HT-29 (cell line): ENCODE measurements at places on chromosomes 12 and 14. TPM values are rescaled to one million over a fixed set of nuclear protein-coding genes. Genes with fewer than 3 reads are reported as not detected.

Gene C1QL4
- not detected in 2 replicates for total RNA-seq

Gene RPS6KL1
- total RNA-seq = 9.4 and 17.4 TPM in 2 replicates

Gene NPFF
- total RNA-seq = not detected in 2 replicates

Gene DACT1
- not detected in 2 replicates for total RNA-seq

Gene WNT1
- not detected in 2 replicates for total RNA-seq

DNA sequence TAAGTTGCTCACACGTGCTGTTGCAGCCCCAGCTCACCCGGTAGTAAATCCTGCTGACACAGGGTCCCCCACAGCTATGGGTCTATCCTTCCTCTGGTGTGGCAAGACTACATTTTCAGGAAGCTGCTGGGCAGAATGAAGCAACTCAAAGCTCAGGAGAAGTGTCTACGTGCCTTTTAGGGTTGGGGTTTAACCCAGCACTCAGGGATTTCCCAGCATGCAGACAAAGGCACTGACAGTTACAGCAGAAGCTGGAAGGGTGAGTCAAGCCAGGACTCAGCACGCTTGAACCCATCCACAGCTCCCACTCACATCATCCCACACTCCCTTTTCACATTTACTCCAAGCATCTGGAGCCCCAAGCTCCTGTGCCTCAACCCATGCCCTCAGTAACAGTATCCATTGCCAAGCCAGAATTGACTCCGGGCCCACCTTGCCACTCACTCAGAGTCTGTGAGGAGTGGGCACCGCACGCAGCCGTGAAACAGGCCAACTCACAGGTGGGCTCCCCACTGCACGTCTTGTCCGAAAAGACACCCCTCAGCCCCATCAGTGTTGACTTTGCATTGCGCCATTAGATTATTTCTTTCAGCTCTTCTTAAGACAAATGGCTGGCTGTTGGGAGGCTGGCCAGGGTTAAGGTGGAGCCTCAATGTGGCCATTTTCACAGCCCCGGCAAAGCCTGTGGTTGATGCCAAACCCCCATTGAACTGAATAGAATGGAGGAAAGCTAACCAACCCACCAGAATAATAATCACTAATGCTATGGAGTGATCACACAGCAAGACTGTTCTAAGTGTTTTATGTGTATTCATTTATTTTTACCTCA lies 59.6 kb downstream of the ZFP36L1 start:
- no peak for DNase-seq

- DNase-seq = peak; percentile 63
Measured at GRCh38 chr14:24353559-24354481, 14.0 kb upstream of the RIPK3 start.

GRCh38 chr12:76310110-76310509 lies 38.1 kb downstream of the BBS10 start:
- no peak for DNase-seq

GRCh38 chr14:59627011-59627520 lies 50.5 kb upstream of the CCDC175 start:
- DNase-seq = no peak

DNA sequence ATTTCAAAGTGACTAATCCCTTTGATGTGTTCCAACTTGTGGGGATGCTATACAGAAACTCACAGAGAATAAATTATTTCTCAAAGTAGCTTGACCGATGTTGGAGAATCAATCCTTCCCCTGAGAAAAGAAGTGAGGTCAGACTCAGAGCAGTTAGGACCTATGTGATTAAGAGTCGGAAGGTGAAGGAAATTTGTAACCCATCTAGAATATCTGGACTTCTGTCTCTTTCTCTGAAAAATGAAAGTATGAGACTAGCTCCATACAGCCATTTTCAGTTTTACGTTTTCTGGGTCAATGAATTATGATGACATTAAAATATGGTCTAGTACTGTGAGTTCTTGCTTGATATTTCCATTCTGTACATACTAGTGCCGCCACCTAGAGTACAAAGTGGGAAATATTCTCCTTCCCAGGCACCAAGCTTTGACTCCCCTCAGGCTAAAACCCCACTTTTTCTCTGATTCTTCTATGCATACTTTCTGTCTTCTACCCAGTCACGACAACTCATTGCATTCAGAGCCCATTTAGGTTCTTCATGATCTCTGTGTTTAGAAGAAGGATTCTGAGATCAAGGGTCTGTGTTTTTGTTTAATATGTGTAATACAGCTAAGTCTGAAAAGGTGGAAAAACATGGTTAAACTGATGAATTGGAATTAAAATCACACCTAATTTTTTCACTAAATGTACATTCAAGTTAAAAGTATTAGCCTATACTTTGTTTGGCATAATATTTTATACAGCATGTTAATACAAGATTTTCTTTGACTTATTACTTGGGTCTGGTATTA lies 6.9 kb upstream of the NTS start:
- peak; percentile 87 for DNase-seq

DNA sequence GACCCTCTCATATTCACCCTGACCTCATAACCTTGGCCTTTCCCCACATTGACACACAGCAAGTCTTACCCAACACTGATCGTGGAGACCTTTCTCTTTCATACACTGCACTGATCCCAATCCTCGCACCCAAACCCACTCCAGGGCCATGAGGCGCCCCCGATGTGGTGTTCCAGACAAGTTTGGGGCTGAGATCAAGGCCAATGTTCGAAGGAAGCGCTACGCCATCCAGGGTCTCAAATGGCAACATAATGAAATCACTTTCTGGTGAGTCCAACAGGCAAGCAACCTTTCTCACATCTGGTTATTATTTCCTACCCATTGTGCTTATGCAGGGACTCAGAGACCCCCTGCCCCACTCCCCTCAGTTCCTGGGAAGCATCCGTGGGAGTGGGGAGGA lies 5.4 kb downstream of the MMP14 start:
- no peak for DNase-seq

- no peak for DNase-seq
Measured at GRCh38 chr12:103505371-103506236, 9.8 kb upstream of the C12orf42 start.

DNA sequence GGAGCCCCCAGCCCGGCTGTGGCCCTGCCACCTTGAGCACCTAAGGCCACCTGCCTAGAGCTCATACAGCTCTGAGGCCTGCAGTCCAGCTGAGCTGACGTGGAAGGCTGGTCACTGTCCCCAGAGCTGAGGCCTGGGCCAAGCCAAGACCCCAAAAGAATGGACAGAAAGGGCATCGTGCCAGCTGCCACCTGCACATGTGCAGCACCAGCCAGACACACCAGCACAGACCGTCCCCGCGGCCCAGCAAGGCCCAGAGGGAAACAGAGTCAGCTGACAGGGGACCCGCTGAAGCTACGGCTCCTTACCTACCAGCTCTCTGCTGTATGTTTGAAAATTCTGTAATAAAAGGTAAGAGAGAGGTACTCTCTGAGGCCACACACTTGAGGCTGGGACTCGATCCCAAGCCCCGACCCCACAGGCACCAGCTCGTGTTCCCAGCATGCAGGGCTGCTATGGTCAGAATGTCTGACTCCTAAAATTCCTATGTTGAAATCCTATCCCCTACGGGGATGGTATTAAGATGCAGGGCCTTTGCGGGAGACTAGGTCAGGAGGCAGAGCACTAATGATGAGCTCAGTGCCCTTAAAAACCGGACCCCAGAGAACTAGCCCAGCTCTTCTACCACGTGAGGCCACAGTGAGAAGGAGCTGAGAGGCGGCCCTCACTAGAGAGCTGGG lies 25.4 kb downstream of the BRF1 start:
- DNase-seq = no peak

DNA sequence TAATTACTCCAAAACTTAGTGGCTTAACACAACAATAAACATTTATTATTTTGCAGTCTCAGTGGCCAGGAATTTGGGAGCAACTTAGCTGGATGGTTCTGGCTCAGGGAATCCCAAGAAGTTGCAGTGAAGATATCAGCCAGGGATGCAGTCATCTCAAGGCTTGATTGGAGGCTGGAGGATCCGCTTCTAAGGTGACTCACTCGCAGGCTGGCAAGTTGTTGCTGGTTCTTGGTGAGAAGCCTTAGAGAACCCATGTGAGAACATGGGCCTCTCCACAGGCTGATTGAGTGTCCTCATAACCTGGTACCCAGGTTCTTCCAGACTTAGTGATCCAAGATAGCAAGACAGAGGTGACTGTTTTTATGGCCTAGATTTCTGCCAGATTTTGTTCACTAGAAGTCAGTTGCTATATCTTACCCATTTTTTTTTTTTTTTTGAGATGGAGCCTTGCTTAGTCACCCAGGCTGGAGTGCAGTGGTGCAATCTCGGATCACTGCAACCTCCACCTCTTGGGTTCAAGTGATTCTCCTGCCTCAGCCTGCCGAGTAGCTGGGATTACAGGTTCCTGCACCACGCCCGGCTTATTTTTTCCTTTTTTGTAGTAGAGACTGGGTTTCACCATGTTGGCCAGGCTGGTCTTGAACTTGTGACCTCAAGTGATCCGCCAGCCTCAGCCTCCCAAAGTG lies 32.5 kb downstream of the BRMS1L start:
- DNase-seq = no peak

DNA sequence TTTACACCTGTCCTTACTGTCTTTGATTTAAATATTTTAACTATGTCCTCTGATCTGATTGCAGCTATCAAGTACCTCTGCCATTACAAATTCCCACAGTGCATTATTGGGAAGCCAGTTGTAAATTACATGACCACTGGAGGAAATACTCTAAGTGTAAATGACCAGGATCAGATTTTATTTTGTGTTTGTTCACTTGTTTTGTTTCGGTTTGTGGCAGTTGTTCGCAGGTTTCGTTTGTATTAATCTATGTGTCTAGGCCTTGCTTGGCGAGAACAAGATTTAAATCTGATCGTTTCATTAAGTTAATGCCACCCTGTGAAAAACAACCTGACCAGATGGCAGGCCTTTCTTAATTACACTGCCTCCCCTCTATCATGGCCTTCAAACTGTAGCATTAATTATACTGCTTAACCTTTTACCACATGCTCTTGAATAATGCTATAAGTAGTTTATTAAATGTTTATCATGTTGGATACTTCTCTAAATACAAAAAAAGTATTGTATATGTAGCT lies 990.1 kb downstream of the TMTC2 start:
- no peak for DNase-seq

DNA sequence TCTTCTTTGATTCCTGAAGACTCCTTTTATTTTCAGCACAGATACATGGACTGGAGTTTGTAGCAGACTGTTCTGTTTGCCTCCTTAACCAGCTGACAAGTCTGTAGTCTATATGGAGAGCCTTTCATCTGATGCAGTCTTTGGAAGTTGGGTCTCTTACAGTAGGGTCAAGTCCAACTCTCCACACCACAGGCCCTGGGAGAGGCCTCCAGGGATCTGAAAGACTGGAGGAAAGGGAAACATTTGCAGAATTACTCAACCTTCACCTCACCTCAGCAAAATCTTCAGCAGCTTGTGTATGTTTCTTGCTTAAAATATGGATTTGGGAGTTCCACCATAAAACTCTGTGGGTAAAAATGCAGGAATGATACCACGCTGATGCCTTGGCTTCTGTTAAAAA lies 188.4 kb downstream of the MSRB3 start:
- no peak for DNase-seq

DNA sequence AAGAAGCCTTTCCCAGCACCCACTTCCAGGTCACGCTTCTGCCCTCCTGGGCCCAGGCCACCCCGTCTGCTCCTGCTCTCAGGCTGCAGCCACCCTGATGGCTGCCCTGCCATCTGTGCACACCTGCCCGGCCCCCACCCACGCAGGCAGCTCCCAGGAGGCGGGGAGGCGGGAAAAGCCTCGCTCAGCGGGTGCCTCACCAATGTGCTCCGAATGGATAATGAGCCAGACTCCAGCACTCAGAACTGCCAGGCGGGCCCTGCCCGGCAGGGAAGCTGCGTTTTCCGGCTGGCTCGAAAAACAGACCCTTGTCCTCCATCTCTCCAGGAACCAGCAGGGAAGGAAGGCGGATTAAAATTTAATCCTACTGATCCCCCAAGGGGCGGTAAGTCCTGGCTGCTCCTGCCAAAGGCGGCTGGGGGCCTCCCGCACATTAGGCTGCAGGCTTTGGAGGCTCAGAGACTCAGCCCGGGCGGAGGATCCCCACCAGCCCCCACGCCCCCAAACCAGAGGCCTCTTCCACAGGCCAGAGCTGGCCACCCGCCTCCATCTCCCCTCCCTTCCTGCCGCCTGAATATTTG lies 104.0 kb downstream of the NCOR2 start:
- no peak for DNase-seq

GRCh38 chr12:21129906-21130305 lies 1.1 kb upstream of the SLCO1B1 start:
- DNase-seq = no peak
